ENCODE measurements at places on chromosomes 7 and 10.

- no peak for DNase-seq
These were observed 113.8 kb upstream of the CACUL1 start for GRCh38 chr10:118868589-118868988.

DNA sequence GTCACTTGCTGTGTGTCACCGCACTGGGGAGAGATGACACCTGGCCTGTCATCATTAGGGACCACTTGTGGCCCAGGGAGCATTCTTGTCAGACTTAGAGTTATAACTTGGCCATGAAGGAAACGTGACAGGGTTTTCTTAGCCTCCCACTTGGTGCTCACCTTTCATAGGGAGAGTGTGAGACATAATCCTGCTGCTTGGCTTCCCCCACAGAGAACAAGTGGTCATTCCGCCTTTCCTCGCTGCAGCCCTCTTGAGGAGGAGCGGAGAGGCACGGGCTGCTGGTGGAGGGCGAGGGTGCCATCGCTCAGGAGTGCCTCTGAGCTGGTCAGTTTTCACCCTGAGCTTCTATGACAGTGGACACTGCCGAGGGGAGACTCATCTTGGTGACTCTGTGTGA is 125.0 kb upstream of the GJD4 start:
- DNase-seq: no peak

GRCh38 chr7:55299273-55299967 is 65.7 kb upstream of the LANCL2 start:
- DNase-seq: no peak

DNA sequence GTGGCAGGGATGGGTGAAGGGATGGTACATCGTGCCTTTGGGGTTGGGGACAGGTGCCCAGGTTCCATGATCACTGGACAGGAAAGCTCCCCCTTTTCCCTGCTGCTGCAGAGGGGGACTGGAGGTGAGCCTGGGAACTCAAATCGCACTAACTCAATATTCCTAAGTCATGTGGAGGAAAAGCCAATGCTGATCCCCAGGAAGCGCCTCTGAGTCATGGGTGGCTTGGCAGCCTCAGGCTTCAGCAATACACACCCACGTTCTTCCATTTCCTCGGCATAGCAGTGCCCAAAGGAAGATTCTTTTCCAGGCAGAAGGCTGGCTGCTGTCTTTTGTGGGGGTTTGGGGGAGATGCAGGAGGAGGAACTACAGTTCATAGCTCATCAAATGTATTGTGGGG is 165.8 kb downstream of the CCDC3 start:
- DNase-seq: peak; percentile 63

DNA sequence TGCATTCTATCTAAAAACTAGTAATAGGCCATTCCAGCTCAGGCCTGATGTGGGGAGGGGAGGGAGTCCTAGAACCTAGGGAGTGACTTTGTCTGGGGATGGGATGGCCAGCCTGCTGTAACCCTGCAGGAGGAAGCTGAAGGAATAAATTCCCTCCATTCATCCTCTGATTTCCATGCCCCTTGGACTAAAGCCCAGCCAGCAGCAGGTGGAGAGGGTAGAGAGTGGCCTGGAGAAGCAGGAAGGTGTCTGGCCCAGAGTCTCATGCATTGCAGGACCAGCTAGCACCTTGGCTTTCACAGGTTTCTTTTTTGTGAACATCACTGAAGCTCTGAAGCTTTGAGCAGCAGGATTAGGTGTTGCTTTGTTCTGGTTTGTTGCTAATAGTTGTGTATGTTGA is 32.8 kb upstream of the CDH23 start:
- no peak for DNase-seq

GRCh38 chr10:14536241-14537213 is 205.8 kb upstream of the FRMD4A start:
- peak; percentile 75 for DNase-seq

DNA sequence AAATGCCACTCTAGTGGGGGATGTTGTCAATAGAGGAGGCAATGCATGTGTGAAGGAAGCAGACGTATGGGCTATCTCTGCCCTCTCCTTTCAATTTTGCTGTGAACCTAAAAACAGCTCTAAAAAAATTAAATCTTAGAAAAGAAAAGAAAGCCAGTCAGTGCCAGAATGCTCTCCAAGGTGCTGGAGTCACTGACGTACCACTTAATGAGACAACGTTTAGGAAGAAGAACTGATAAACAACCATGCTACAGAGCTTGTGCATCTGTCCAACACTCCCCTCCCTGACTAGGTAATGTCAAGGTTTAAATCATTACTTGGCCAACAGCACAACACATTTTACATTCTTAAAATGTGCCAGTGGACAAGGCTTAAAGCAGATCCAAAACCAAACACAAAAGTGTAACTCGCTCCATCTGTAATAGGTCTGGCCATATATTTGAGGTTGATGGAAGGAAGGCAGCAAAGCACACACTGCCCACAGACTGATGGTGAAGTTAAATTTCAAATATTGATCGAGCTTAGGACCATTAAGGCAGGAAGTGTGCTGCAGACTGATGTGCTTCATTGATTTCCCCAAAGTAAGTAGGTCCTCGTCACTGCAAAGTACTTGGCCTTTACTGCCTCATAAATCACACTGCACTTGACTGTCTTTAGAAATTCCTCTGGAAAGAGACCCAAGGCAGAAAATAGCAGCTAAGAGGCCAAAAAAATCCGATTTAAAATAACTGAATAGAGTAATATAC is 15.5 kb downstream of the ARMH3 start:
- DNase-seq: peak; percentile 19

GRCh38 chr7:135152442-135152841 is 4.6 kb downstream of the TMEM140 start:
- no peak for DNase-seq

DNA sequence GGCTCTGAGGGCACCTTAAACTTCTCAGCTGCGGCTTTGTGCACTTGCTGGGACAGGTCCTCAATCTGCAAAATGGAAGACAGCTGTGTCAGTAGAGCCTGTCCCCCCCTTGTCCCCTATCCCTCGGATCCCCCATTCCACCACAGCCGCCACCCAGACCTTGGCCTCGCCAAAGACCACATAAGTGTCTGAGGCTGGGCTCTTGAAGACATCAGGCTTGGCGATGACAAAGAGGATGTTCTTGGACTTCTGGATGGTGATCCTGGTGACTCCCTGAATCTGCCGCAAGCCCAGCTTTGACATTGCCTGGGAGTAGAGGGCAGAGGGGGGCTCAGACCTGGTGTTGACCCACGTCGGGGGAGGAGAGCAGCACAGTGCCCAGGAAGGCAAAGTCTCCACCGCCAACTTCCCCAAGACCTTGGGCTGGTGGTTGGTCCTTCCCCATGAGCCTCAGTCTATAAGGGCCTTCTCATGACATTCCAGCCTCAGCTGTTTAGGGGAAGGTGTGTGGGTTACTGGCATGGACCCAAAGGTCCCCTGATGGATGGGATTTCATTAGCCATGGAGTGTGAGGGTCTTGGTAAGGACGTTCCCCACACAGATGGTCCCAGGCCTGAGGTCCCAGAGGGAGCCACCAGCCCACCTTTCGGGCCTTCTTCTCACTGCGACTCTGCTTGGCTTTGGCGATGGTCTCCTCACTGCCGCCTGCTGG is 7.7 kb downstream of the NACAD start:
- no peak for DNase-seq

GRCh38 chr10:69061305-69062161 is 26.4 kb upstream of the SRGN start:
- peak; percentile 100 for DNase-seq

- DNase-seq: peak; percentile 66
These were observed 7.2 kb upstream of the SRI start for GRCh38 chr7:88226886-88227516.

GRCh38 chr10:33609546-33609945 is 275.1 kb upstream of the NRP1 start:
- DNase-seq: no peak

DNA sequence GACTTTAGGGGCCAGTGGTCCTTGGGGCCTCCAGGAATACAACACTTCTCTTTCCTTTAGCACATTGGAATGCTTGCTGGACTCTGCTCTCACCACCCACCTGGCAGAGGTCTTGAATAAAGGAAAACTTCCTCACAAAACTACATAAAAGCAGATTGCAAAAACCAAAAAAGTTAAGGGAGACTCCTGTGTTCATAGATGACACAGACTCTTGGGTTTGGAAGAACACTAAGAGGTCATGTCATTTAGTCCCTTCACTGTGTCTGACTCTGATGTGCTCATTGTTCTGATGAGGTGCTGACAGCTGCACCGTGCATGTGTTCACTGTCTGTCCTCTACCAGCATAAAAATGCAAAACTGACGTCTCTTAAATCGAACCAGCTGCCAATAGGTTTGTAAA is 11.4 kb downstream of the BLNK start:
- no peak for DNase-seq

DNA sequence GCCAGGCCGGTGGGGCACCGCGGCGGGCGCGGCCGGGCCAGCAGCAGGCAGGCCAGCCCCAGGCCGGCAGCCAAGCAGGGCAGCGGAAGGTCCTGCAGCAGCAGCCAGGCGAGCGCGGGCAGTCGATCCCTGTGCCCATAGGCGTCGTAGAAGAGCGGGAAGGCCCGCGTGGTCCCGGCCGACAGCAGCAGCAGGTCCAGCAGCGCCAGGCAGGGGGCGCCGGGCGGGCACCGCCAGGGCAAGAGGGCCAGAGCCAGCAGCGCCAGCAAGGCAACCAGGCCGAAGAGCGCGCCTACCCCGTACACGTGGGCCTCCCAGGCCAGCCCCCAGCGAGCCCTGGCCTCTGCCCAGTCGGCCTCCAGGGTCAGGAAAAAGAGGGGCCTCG is 8.4 kb upstream of the RBM28 start:
- peak; percentile 21 for DNase-seq

DNA sequence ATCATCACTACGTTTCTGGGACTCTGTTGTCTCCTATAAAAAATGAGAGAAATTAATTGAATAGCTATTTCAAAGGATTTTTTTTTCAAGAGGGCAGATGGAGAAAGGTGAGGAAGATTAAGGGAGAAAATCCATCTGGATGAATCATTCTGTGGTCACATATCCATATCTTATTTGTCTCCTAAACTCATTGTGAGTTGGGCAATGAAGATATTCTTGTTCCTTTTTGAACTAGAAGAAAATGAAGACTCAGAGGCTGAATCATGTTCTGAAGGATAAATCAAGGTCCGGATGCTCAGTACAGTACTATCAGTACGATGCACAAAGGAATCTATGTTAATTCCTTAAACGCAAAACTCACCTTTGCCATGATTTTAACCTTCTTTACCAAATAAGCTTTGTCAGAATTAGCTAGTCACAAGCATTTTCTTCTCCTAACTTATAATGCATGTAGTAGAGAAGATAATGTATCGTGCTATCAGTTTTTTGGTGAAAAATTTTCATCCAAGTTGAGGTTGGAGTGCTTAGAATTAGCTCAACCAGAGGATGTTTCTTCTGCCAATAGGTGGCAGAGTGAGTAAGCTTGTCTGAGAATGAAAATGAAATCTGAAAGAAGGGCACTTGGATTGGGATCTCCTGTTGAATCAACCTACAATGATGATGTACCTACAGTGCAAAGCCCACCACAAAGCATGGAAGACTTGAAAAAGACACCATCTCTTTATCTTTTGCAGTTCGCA is 446.9 kb downstream of the KIF20B start:
- DNase-seq: peak; percentile 72

GRCh38 chr10:22174442-22174841 is 43.4 kb downstream of the EBLN1 start:
- no peak for DNase-seq

GRCh38 chr7:133797818-133798520 is 329.2 kb upstream of the LRGUK start:
- DNase-seq: peak; percentile 29

DNA sequence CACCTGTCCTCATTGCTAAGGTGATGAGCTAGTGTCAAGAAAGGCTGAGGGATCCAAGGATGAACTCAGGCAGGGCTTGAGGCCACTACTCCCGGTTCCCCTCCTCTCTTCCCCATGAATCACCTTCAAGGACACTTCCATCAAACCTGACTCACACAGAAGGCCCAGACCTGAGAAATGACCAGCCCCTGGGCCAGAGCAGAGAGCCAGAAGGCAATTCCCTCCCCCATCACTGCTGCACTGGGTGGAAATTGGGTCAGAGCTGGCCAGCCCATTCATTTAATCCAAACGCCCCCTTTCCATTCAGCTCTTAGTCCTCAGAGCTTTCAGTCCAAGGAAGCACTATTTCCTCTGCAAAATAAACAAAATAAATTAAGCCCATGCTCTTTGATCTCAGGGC is 182.0 kb downstream of the KCNMA1 start:
- DNase-seq: no peak

DNA sequence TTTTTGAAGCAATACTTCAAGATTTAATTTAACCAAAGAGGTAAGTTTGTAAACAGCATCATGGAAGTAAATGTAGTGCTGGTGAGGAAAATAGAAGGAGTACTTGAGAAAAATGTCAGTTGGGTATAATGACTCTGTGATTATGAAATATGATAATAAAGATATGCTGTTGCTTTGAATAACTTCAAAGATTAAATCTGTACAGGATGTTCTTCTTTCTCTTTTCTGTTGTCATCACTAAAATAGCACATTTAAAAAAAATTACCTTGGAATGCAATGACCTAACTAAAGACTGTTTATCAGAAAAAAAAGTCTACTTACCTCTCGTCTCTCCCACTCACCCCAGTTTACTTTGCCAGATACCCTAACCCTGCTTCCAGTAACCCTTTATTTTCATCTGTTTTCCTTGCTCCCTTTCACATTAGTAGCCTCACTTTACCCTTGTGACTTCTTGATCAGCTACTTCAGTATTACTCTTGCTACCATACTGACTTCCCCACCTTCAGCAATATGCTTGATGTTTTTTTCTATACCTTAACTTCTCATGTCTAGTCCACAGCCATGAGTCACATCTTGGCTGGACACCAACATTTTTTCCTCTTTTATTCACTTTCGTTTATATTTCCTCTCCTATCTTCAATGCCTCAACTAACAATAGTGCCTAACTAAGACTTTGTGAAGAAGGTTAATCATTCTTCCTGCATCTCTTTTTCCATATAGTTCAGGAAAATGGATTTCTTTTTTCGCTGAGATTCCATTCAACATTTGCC is 29.7 kb upstream of the TAS2R16 start:
- DNase-seq: peak; percentile 69

Data from fibroblast of villous mesenchyme (primary cell).